ENCODE measurements at places on chromosomes 2 and 18.

- DNase-seq: peak; percentile 78
Observed at GRCh38 chr18:3665780-3666525, 216.0 kb downstream of the TGIF1 start.

GRCh38 chr2:24438106-24438505 lies 52.9 kb upstream of the NCOA1 start:
- no peak for DNase-seq

DNA sequence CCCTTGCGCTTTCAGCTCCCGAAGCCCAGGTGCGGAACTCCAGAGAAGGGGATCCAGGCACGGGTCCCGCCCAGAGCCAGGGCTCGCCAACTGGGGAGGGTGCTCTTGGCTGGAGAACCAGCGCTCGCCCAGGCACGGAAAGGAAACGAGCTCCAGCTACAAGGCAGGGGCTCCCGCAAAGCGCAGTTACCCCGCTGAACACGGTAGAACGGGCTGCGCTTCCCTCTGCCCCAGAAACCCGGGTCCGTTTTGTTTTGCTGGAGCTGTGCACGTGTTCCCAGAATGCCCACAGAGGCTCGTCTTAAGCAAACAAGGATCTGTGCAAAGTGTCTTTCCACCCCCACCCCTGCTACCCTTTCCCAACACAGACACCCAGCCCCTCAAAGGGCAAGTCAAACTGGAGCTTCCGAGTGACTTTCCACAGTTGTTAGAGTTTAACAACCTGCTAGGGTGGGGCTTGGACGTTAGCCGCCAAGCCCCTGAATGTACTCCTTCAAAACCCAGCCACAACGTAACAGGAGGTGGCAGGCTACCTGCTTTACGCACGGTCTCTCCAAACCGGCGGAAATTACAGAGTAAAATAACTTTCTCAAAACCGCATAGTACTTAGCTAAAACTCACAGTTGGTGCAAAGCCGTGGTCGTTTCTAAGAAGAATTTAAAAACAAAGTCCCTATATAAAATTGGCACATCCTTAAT lies 775 bp downstream of the RNF125 start:
- DNase-seq: peak; percentile 60

DNA sequence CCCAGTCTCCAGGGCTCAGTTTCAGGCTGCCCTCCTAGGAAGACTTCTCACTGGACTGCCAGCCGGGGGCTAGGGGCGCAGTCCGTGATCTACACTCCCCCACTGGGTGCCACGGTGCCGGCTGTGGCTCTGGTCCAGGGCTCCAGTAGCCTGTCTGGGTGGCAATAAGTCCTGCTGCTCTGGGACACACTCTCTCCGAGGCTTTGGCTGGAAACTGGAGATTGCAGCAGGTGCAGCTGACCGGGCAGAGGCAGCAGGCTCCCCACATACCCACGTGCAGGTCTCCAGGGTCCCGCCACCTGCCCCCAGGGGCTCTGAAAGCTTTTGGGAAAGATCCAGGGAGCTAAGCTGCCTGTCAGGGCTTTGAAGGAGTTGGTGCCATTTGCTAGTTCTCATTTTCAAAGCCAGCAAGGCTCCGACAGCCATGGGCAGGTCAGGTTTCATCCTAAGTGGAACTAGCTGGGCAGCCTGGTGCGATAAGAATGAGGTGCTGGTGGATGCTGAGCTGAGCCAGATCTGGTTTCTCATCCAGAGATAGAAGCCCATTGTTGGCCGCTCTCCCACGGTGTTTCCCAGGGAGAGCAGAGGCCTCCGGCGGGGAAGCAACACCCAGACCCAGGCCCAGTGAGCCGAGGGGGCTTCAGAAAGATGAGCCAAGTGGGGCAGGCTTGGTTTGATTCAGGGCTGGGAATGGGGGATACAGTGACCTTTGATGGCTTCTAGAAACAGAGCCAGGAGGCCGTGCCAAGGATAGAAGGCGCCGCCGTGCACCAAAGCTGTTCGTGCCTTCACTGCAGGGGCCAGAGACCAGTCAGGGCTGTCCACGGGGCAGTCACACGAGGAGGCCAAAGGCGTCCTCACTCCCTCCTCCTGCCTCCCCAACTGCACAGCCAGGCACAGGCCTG lies 141.7 kb upstream of the GPC1 start:
- DNase-seq: peak; percentile 23

GRCh38 chr2:174683392-174683759 lies 80.9 kb downstream of the CHRNA1 start:
- peak; percentile 51 for DNase-seq
